ENCODE measurements at places on chromosomes 3 and 15.

DNA sequence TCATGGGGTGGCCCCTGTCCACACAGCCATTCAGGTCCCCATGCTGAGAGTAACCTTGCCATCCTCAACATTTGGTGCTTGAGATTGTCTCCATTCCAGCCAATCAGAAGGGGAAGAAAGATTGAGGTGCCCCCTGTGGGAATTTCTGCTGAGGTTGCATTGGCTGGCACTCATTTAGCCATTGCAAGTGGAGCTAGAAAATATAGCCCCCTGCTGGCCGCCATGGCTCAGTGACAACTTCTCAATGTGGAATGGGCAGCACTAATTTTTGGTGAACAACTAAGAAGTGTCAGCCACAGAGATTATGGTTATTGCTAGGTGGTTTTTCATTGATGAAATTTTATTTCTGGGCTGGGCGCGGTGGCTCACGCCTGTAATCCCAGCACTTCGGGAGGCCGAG, 22.0 kb downstream of the COL6A6 start:
- no peak for DNase-seq

DNA sequence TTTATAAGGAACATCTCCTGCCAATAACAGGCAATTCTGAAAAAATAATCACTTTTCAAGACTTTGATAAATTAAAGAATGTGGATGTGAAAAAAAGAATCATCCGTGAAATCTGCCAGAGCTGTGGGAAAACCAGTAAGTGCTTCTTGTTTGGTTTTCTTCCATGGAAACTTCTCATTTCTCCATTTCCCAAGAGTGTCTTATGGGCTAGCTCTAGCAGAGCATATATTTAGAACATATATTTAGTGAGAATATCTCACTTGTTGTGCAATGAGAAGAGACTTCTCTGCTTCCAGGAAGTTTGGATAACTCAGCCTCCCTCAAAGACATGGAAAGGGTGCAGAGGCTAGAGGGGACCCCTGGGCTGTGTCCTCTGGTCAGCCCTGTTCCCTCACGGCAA, 49.9 kb downstream of the COL6A5 start:
- DNase-seq: no peak

DNA sequence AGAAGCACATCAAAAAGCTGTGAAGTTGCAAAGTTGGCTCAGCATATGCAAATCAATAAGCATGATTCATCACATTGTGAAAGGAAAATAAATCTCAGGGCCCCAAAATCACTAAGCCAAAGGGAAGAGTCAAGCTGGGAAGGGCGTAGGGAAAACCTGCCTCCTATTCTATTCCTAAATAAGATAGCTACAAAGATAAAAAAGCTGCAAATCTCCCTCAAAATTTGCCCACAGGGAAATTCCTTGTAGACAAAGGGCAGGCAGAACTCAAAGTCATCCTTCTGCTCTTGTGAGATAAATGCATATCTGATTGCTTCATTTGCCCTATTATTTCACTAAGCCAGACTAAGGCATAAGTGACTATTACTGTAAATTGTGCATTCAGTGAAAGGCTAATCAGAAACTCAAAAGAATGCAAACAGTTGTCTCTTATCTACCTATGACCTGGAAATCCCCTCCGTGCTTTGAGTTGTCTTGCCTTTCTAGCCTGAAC, 30.5 kb upstream of the CCNL1 start:
- no peak for DNase-seq

DNA sequence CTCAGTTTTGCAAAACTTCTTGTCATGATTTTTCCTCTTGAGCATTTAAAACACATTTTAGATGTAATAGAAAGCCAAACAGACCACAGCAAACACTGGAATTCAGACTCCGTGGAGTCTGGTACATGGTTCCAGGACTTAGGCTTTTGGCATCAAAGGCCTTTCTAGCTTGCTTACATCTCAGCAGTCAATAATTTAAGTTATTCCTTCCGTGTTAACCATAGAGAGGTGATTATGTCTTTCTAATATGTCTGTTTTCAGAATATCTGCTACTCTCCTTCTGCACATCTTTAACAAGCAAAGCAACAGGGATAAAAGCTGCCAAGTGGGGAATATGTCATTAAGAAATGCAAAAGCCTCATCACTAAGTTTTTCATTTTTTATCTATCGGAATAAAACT, 171.7 kb upstream of the CRBN start:
- no peak for DNase-seq

All from activated CD4-positive, alpha-beta T cell treated with anti-CD3 and anti-CD28 coated beads for 4 hours (primary cell).